ENCODE measurements at places on chromosomes 7 and 10.

DNA sequence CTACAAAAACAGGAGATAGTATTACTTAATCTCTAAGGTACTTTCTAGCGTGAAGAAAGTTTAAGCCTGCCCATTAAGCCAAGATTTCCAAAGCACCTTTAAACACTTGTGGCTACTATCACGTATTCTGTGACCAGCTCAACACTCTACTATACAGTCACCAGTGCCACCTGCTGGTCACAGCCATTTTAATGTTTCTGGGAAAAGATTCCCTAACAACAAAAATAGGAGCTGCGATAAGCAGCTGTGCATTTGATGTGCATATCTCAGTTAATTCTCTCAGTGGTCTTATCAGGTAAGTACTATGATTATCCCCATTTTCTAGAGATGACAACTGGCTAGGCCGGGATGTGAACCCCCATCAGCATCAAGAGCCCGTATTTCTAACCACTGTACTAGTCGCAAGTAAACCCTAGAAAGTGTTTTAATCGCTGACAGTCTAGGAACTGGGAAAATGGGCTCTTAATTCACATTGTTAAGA lies 860 bp downstream of the SEC31B start:
- DNase-seq, result peak; percentile 35

- no peak for DNase-seq
Measured at GRCh38 chr10:7611909-7612308, 54.9 kb downstream of the ITIH5 start.

- no peak for DNase-seq
Measured at GRCh38 chr10:70476249-70477035, 2.1 kb upstream of the PALD1 start.

DNA sequence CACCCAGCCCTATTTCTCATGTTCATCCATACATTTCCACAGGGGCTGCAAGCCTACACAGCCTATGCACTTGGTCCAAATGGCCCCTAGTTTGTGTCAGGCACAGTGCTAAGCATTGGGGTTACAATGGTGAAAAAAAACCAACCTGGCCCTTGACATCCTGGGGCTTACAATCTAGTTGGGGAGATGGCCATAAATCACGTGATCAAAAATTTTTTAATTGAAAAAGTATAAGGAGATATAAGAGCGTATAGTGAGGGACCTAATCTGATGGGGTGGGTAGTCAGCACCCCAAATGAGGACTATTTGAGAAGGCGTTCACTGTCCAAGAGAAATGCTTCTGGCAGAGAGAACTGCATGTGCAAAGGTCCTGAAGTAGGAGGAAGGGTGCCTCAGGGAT lies 5.6 kb upstream of the MTPAP start:
- DNase-seq, result no peak
